RPMI7951 (cell line): ENCODE measurements at places on chromosomes 16 and 17. TPM values are rescaled to one million over a fixed set of nuclear protein-coding genes. Genes with fewer than 3 reads are reported as not detected.

NAGLU gene
- total RNA-seq: 12.7 and 15.5 TPM in 2 replicates

RHBDL1 gene
- 0.72 TPM in 1 of 2 replicates, not detected in the other for total RNA-seq

APOBR gene
- not detected in 2 replicates for total RNA-seq

ABCC11 gene
- not detected in 2 replicates for total RNA-seq

KRT12 gene
- not detected in 2 replicates for total RNA-seq

TNFSF13 gene
- 0.10 and 0.60 TPM in 2 replicates for total RNA-seq

CCL7 gene
- 0.68 TPM in 1 of 2 replicates, not detected in the other for total RNA-seq

CX3CL1 gene
- total RNA-seq: 0.36 and 1.3 TPM in 2 replicates

PRR35 gene
- total RNA-seq: not detected in 2 replicates

CCDC154 gene
- total RNA-seq: not detected in 2 replicates

PEX12 gene
- total RNA-seq: 7.7 and 9.3 TPM in 2 replicates

PERCC1 gene
- total RNA-seq: not detected in 2 replicates

KRTAP17-1 gene
- not detected in 2 replicates for total RNA-seq

MILR1 gene
- total RNA-seq: 21.6 and 23.7 TPM in 2 replicates
